ENCODE measurements at places on chromosomes 4 and X.

DNA sequence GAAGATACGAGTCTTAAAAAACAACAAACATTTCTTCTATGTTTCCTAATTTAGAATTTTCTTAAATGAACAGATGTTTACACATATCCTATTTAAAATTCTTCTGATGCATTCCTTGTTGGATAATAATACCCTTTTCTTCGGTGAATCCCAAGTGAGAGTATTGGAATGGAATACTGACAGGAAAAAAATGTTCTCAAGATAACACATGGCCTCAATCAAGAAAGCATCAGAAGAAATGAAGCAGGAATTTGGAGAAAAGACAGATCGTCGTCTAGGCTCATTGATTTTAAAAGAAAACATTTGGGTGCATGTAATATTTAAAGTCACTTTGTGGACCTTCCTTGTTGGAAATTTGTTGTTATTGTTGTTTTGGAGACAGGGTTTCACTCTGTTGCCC, 196.9 kb upstream of the ANK2 start:
- DNase-seq, result no peak

DNA sequence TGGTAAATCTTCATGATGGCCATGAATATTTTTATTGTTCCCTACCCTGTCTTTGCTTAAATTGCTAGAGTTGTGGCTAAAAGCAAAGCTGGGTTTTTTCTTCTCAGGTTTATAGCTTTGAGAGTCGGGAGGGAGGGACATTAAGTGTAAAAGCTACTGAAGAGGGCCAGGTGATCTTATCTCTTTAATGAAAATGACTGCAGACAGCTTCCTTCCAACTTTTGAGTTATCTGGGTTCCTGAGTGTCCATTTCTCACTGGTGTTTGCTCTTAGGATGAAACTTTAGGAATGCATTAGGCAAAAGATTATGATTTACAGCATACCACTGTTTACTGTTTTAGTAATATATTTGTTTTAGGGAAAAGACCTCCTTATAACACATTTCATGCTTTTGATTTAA, 187.7 kb downstream of the SHROOM3 start:
- DNase-seq, result no peak

DNA sequence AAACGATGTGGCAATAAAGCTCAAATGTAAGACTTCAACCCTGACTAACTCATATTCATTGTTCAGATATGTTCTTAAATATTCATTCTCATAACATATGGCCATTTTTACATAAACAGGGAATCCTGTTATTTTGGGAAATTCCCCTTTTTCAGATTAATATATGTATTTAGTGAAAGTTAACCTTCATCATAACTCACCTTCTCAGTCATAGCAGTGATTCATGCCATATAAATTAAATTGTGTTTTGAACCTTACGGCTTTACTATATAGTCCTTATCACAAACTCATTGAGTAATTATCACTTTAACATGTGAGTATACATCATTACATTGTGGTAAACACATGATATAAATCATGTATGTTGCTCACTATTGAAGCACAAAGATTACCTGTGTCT, 392.5 kb upstream of the TRAM1L1 start:
- no peak for DNase-seq

DNA sequence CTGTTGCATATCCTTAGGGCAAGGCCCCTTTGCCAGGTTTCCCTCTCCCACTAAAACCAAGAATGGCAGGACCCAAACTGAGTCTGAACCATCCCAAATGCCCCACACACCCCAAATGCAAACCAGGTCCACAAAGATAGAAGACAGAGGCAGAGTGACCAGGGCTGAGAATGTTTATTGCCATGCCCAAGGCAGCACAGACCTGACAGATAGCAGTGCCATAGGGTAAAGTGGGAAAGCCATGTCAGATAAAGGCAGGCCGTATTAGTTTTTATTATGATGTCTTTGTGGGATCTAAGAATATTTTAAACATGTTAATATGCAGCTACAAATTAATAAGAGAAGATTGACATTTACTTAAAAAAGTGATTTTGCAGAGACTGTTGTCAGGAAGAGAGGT, 29.6 kb upstream of the MND1 start:
- no peak for DNase-seq

- DNase-seq, result no peak
Observed at GRCh38 chr4:86660401-86660800, 66.3 kb downstream of the PTPN13 start.

DNA sequence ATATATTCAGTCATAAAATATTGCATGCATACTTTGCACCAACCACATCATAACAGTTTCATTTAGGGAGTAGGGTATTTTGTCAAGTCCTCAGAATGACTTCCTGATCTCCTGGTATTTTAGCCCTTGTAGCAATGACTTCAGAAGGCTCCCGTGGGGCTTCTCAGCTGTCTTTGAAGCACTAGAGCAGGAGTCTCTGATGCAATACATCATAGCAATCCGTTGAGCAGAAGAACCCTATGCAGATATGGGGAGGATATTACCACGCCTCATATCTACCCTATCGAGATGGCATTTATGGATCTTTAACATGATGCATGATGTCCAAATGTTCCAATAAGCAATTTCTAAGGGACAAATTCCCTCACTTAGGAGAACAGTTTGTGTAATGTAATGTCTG, 373.7 kb upstream of the FTHL17 start:
- DNase-seq, result no peak

DNA sequence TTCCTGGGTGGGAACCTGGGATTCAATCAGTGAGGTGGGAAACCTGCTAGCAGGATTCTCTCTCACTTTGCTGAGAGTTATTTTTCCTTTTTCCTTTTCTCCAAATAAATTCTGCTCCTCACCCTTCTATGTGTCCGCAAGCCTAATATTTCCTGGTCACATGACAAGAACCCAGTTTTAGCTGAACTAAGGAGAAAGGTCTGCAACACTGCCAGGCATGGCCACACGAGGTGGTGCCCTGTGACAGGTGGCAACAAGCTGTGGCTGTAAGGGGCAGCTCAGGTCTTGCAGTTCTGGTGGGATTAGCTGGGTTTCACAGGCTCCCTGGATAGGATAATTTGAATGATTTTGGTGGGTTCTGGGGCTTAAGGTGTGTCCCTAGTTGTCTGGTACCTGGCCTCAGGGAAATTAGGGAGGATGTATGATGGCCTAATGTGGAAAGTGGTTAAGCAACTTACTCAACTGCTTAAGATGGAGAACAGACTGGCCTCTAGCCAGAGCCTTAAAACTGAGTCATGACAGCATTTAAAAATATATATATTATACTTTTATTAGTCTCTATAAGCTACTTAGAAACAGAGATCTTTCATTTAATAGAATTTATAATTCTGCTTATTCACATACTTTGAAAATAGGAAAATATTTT, 215.0 kb downstream of the IL15 start:
- no peak for DNase-seq

- no peak for DNase-seq
Observed at GRCh38 chr4:1402516-1403091, 3.6 kb downstream of the NKX1-1 start.

- DNase-seq, result no peak
Observed at GRCh38 chr4:5166377-5166776, 115.1 kb downstream of the STK32B start.

DNA sequence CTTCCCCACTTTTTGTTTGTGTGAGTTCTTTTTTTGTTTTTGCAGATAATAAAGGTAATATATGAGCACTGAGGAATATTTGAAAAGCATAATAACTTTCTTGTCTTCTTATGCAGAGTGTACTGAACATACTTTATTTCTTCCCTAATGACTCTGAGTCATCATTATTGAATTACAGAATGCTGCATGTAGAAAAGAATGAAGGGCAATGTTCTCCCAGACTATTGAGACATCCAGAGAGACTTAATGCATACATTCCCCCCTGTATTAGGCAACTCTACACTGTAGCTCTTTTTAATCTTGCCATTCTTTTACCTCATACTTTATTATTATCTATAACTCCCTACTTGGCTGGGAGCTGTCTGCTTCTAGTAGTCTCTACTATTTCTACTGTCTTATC, 240.5 kb upstream of the ANKRD50 start:
- no peak for DNase-seq

DNA sequence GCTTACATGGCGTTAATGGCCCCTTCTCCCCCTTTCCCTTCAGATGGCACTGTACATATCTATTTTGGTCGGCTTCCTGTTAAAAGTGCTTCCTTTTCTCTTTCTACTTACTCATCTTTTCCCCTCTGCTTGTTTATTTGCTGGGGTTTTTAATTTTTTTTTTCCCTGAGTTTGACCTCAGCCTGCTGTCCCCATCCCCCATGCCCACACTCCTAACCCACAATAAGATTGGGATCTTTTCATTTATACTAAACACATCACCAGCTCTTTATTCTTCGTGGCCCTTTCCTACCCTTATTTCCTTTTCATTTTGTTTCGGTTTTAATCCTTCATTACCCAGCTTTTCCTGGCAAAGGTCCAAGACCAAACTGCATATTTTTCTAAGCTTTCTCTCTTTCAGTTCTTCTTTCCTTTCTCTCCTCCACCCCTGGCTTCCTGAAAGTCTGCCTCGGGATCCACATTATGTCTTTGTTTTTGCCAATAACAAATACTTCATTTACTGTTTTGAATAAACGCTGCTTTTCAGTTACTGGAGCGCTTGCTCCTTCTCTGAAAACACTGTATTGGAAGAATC, 152.0 kb upstream of the USP9X start:
- peak; percentile 63 for DNase-seq

DNA sequence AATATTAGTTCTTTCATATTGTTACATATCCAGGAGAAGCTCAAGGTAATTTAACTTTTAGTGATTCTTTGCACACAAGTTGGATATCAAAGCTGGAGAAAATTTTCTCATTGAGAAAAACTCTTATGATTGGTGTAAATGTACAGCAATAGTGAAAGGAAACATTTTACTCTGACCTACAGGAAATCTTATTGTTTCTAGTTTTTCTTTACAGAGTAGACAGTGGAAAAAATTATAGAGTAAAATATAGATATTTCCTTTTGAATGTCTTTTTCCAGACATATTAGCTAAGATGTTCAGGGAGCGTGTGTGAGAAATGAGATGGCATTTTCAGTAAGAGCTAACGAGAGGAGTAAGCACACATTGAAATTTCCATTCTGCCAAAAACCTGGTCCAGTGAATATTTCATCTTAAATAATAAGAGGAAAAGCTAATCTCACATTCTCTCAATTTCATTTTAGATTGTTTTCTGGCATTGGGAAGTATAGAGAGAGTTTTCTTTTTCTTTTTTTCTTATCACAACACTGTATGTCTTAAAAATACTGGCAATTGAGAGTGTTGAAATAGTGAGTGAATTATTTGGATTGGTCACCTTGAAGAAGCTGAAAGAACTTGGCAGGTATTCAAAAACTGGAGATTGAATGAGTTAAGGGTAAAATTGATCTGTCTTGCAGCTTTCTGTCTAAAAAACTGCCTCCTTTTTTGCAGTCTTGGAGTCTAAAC, 15.6 kb upstream of the ATP8A1 start:
- no peak for DNase-seq
